Renal cortex interstitium (tissue), 15 donors: ENCODE measurements at places on chromosomes 13 and 19.

DNA sequence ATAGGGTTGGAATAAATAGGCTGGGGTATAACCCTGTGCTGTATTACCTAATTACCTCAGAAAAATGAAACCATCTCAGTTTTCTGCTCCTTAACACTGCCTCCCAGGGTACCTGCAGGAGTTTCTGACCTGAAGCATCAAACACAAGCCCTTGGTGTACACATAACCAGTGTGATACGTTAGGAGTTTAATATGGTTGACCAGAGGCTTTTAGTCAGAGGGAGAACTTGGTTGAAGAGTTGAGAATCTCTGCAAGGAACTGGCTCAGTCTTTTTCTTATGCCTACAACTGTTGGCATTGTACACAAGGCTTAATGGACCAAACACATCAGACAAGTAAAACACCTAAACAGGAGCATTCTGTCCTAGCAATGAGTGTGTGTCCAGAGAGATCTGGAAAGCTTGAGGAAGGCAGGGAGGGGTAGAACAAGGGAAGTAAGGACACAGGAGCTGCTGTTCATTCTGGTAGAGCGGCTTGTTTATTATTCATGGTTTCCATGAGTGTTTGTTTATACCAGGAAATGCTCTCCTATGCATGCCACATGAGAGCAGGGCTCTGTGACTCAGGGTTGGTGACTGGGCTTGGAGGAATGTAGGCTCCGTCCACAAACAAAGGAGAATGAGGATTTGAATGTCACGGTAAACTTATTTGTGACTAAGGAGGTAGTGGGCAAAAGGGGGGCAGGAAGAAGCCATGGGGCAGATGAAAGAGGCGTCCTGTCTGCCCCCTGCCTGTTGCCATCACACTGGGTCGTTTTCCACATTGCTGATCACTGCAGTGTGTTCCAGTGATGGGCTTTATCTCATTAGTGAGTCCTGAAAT lies 11.9 kb upstream of the SPATA13 start:
- peak; percentile 55 for DNase-seq

GRCh38 chr19:35843676-35844481 lies 8.4 kb downstream of the NPHS1 start:
- DNase-seq: no peak

DNA sequence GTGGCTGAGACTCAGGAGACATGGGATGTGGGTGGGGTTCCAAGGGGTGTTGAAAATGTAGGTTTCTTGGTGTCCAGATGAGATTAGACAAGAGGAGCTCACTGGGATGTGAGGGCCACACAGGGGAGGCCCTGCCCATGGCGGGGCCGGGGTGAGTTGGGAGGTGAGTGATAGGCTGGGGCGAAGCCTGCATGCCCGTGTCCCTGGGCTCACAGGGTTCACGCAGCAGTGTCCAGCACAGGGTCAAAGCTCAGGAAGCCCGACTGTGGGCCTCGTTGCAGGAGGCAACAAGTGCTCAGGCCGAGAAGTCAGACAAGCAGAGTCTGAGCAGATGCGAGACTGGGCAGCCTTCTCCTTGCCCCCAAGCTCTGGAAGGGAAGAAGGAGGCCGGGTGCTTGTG lies 27.2 kb downstream of the CCDC8 start:
- no peak for DNase-seq

DNA sequence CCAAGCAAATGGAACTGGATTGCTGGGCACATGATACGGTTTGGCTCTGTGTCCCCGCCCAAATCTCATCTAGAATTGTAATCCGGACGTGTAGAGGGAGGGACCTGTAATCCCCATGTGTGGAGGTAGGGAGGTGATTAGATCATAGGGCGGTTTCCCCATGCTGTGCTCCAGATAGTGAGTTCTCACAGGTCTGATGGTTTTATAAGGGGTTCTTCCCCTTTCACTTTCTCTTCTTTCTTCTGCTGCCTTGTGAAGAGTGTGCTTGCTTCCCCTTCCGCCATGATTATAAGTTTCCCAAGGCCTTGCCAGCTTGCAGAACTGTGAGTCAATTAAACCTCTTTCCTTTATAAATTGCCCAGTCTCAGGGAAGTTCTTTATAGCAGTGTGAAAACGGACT lies 32.6 kb upstream of the MTIF3 start:
- no peak for DNase-seq

DNA sequence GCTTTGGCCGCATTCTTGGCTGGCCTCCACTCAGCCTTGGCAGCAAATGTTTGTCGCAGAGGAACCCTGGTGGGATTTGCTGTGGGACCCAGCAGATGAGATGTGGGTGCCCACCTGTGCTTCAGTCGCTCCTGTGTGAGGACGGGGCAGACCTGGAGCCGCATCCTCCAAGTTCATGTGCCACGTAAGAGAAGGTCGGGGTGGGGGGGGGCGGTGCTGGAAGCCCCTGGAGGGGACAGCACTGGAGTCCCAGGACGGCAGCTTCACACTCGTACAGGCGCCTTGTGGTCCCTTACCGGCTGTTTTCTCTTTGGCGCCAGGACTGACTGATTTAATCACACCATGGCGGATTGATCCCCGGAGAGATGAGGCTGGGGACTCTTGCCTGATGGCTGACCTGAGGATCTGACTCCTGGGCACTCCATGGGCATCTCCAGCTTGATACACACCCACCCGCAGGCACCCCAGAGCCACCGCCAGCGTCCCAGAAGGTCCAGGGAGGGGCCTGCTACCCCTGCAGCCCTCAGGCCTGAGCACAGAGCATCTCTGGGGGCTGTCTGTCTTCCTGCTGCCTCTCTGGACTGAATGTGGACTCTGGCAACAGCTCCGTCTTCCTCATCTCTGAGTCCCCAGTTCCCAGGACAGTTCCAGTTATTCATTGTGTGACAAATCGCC lies 10.0 kb upstream of the GRTP1 start:
- DNase-seq: no peak

- DNase-seq: no peak
These were observed 4.6 kb upstream of the PLPP2 start for GRCh38 chr19:295687-296370.

DNA sequence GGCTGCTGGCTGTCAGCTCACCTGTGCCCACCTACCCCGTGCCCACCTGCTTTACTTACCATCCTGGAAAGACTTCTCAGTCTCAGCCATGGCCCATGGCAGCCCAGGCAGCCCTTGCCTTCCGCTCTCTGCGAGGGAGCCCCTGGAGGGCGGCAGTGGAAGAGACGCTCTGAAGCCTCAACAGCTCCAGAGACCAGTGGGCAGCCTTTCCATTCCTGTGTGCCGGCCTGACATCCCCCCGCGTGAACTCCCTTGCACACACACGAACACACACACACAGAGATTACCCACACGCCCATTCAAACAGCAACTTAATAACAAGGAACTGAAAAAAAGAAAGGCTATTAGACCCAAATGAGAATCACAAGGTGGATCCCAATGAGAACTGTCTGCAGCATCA lies 14.2 kb upstream of the RASA3 start:
- no peak for DNase-seq
